Suppressor macrophage treated with lipopolysaccharide for 4 hours (primary cell): ENCODE measurements at places on chromosomes 3 and 15.

DNA sequence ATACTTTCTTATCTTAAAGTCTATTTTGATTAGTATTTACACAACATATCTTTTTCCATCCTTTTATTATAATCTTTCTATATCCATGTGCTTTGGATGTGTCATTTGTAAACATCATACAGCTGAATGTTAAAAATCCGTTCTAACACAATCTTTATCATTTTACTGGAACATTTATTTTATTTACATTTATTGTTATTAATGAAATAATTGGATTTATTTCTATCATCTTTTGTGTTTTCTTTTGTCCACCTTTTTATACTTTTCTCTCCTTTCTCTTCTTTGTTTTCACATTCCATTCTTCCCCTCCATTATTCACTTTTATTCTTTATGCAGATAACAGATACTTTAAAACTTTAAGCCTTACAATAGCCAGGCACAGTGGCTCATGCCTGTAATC lies 34.7 kb upstream of the CTDSPL start:
- DNase-seq, result no peak

DNA sequence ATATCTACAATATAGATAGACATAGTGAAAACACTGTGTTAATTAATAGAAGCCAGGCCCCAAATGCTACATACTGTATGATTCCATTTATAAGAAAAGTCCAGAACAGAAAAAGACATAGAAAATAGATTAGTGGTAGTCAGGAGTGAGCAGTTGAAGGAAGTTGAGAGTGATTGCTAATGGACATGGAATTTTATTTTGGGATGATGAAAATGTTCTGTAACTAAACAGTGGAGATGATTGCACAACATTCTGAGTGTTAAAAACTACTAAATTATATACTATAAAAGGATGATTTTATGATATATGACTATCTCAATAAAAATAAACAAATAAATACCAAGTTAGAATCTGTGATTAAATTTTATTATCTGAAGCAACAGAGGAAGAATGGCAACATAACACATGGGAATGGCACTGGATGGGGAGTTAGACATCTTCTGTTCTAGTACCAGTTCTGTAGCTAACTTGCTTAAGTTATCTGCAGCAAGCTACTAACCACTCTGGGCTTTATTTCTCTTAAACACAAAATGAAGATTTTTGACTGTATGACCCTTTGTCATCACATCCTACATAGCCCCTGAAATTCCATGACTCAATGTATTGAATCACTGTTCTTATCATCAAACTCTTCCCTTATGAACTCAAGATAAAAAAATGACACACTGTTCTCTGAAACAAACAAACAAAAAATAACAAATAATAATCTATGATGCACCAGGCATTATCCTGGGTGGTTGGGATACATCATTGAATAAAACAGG lies 612.7 kb downstream of the TBL1XR1 start:
- no peak for DNase-seq

GRCh38 chr3:18098960-18099587 lies 326.1 kb downstream of the SATB1 start:
- DNase-seq, result peak; percentile 51

DNA sequence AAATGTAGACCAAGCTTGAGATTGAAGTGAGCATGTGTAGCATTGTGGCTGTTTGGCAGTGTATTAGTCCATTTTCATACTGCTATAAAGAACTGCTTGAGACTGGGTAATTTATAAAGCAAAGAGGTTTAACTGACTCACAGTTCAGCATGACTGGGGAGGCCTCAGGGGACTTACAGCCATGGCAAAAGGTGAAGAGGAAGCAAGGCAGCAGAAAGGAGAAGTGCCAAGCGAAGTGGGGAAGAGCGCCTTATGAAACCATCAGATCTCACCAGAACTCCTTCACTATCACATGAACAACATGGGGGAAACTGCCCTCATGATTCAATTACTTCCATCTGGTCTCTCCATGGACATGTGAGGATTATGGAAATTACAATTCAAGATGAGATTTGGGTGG lies 8.6 kb upstream of the CERS3 start:
- DNase-seq, result peak; percentile 86

DNA sequence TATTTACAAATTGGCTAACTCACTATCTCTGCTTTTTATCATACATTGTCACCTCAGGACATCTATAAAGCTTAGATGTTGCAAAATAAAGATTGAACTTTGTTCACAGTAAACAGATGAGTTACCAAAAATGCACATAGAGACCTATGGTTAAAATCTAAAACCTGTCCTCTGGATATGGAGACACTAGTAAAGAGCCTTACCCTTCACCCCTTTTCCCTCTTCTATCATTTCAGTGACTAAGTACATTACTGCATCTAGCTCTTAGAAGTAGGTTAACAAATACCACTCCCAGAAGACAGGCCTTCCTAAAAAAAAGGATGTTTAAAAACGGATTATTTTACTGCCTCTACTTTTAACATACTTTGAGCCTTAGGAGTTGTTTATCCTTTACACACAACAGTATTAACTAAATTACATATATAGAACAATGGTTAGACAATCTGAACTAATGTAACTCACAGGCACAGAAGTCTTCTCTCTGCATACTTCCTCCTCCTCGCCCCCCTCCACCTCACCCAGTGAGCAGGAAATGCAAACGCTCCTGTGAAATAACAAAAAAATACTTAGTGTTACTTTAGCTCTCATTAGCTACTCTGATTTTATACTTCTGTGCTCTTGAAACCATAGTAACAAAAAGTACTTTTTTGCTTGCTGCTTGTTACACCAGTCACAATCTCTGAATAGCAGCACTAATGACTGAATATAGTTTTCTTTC lies 23.3 kb downstream of the IREB2 start:
- no peak for DNase-seq

- no peak for DNase-seq
These were observed 213.1 kb upstream of the GOLGA6L4 start for GRCh38 chr15:84022516-84022915.

GRCh38 chr3:71310980-71311660 lies 272.4 kb downstream of the FOXP1 start:
- no peak for DNase-seq
